IMR-90 (cell line): ENCODE measurements at places on chromosomes 4 and X. TPM values are rescaled to one million over a fixed set of nuclear protein-coding genes. Genes with fewer than 3 reads are reported as not detected.
A peak's percentile ranks its signal among the peaks of the same experiment; 100 is the strongest.

GAGE12E gene
- polyA plus RNA-seq = not detected in 2 replicates

GUCY1B1 gene
- 2.6 and 3.8 TPM in 2 replicates for polyA plus RNA-seq

PNCK gene
- polyA plus RNA-seq = 0.13 and 0.22 TPM in 2 replicates

MAGEA9B gene
- polyA plus RNA-seq = not detected in 2 replicates

PLXNB3 gene
- polyA plus RNA-seq = 22.3 and 26.9 TPM in 2 replicates

GAGE1 gene
- polyA plus RNA-seq = not detected in 2 replicates

OPRPN gene
- polyA plus RNA-seq = not detected in 2 replicates

GJB1 gene
- polyA plus RNA-seq = not detected in 2 replicates

FAM184B gene
- polyA plus RNA-seq = 0.07 and 0.13 TPM in 2 replicates

- DNase-seq = no peak
Observed at GRCh38 chr4:145066063-145066501, 31.9 kb downstream of the ANAPC10 start.

DNA sequence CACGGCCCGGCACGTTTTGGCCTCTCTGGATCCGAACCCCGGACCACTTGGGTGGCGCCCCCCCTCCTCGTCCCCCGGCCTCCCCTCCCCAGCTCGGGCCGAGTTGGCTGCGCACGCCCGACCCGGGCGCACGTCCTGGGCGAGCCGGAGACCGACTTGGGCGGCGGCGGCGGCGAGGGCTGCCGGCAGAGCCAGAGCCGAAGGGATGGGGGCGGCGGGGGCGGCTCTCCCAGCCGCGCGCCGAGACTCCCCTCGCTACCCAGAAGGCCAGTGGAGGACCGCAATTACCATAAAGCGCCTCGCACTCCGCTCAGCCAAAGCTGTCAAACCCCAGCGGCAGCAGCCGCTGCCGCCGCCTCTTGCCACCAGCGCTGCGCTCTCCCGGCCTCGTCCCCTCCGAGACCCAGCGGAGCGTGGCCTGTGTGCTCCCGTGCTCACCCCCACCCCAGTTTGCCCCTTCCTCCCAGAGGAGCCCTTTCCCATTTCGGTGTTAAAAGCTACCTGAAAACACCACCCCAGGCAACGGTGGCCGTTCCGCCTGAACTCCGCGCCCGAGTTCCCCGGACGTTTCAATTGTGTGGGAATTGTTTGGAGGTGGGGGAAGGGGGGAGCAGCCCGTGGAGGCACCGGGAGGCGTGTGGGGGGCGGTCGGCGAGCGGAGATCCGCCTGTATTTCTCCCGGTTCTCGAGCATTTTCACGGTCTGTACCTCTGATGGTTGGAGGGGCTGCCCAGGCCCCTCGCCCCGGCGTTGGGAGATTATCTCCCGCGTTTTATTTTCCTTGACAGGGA, 701 bp upstream of the BCOR start:
- no peak for DNase-seq

DNA sequence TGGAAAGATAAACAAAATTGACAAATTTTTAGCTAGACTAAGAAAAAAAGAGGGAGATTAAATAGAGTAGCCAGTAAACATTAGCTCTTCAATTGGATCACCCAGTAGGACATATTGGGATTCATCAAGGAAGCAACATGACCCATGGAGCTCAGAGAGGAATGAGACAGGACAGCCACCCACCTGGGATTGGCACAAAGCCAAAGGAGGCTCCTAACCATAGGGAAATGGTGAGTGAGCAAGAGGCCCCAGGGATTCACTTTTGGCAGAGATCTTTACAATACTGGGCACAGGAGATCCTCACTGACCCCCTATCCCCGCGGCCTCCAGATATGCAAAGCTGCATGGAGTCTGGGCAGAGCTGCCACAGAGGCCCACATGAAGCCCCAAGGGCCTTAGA, 34.8 kb upstream of the CXCL6 start:
- no peak for DNase-seq

- no peak for DNase-seq
Observed at GRCh38 chr4:67332627-67333026, 212.7 kb downstream of the CENPC start.

DNA sequence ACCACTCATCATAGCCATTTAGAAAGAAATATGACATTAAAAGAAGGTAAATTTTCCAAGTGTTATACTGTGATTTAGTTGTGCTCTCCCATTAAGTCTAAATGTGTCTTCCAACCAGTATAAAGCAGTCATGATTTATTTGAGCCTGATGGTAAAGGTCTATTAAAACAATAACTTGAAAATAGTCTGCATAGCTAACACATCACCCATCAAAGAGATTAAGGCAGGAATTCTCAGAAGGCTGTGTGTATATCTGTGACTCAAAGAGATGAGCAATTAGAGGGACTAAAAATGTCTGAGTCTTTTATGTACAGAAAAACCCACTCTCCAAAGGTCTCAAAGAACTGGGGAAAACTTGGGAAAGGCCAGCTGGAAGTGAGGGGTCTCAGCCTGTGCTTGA, 70.3 kb upstream of the IQCM start:
- peak; percentile 79 for DNase-seq

- peak; percentile 16 for DNase-seq
Observed at GRCh38 chr4:140648716-140649308, 80.1 kb upstream of the UCP1 start.

DNA sequence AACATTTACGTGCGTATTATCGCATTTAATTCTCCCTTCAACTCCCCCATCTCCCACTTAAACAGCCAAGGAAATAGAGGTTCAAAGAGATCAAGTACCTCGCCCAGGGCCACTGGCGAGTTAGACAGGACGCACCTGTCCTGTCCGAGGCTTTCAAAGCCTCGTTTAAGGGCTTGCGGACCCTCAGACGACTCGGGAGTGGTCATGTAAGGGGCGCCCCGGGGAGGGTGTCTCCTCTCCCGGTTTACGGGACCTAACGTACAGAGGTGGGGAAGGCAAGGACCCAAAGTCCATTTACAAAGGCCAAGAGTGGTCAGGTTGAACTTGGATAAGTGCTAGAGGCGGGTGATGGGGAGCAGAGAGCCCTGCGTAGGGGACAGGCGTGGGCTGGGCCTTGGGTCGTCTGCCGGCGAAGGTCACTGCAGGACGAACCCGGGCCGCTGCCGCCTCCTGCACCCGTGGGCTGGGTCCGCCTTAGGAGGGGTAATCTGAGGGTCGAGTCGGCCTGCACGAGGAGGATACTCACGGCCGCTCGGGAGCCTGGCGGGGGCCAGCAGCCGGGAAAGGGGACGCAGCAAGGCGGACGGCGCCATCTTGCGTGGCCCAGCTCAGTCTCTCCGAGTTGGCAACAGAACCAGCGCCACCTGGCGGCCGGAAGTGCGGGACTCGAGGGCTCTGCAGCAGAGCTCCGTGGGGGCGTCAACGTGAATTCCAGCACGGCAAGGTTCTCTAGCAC, 5.9 kb upstream of the NAA15 start:
- peak; percentile 91 for DNase-seq

- no peak for DNase-seq
Observed at GRCh38 chr4:153809307-153809706, 20.4 kb upstream of the SFRP2 start.

GRCh38 chr4:19455850-19456602, 795.7 kb upstream of the SLIT2 start:
- no peak for DNase-seq

- DNase-seq = no peak
Observed at GRCh38 chrX:39619182-39620009, 478.4 kb downstream of the BCOR start.

- DNase-seq = peak; percentile 12
Observed at GRCh38 chr4:26788341-26788733, 72.3 kb upstream of the STIM2 start.

DNA sequence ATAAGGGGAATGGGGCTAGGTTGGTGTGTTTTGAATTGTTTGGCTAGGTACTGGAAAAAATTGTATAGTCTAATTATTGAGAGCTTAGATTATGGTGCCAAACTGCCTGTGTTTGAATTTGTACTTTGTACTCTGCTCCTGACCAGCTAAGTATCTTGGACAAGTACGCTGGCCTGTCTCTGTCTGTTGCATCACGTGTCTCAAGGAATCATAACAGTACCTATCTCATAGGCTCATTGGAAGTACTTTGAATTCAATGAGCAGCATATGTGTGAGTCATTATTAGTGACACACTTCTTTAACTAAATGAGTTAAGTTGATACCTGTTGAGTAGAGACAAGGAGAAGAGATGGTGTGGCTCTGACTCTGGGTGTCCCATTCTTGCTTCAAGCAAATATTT, 69.5 kb upstream of the MND1 start:
- DNase-seq = no peak

- peak; percentile 24 for DNase-seq
Observed at GRCh38 chr4:31045724-31046318, 325.7 kb downstream of the PCDH7 start.

DNA sequence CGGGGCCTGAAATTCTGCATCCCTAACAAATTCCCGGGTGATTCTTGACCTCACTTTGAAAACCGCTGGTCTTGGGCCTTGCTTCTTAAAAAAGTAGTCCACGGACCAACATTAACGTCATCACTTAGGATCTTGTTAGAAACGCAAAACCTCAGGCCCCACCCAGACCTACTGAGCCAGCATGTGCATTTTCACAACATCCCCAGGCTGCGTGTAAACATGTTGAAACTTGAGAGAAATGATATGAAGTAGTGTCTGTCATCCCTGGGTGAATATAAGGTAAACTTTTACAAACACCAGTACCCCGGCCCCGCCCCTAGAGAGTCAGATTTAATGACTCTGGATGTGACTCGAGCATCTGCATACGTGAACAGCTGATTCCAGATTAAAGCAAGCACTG, 33.7 kb downstream of the SORBS2 start:
- no peak for DNase-seq

DNA sequence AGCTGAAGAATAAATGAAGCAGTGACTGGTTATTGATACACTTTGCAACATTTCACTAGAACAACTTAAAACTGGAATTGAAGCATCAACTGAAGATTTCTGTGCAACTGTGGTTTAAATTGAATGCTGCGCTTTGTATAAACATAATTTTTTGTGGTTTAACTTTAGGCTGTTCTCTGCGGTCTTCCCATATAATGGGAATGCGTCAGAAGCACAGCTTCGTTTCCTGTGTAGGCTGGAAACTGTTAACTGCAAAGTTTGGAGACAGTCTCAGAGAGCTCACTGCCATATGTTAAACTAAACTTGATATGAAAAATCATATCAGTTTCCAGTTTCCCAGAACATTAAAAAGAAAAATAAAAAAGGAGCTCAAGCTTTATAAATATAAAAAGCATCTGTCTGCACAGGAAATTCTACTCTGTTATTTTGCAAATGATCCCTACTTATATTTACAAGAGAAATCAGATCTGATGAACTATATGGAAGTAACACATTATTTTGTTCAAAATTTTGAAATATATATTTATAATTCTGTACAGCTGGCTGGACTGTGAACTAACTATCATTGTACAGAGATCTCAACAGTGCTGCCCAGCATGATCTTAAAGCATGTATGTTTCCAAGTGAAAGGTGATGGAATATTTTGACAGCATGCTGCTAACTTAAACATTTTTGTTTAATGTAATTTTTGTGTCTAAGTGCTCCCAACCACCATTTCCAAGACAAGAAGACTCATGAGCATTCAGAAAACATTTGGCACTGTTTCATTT, 139.9 kb downstream of the NDST3 start:
- peak; percentile 96 for DNase-seq

- DNase-seq = peak; percentile 18
Observed at GRCh38 chr4:101163936-101164335, 183.4 kb downstream of the PPP3CA start.

- DNase-seq = no peak
Observed at GRCh38 chr4:151715881-151716280, 44.9 kb downstream of the GATB start.

- DNase-seq = no peak
Observed at GRCh38 chrX:141652286-141652685, 46.3 kb downstream of the SPANXD start.

DNA sequence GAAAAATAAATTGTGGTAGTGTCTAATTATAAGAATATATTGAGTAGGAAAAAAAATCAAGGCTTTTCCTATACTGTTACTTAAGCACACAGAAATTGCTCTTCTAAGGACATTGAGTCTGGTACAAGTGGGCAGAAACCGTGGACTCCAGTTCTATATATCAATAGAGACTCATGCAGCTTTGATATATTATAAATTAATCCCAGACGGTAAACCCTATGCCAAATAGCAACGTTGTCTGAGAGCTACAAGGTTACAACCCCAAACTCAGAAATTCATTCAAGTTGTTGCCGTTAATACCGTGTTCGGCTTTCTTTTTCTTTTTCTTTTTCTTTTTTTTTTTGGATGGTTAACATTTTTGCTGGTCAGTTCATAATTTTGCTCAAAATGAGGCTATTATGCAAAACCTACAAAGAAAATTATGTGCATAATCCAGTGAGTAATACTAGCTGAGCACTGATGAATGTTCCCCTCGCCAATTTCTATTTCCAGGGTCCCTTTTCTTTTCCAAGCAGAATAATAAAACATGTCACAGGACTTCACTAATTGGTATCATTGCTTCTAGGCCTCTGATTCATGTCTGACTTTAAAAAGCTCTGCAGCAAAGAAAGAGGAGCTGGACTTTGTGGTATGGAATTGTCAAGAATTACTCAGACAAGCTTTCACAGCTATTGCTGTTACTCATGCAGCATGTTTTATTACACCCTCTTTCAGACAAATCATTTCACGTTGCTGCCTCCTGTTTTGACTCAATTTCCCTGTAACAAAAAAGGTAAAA, 737.7 kb downstream of the NLGN4X start:
- no peak for DNase-seq

- DNase-seq = no peak
Observed at GRCh38 chr4:30833206-30833605, 113.0 kb downstream of the PCDH7 start.

DNA sequence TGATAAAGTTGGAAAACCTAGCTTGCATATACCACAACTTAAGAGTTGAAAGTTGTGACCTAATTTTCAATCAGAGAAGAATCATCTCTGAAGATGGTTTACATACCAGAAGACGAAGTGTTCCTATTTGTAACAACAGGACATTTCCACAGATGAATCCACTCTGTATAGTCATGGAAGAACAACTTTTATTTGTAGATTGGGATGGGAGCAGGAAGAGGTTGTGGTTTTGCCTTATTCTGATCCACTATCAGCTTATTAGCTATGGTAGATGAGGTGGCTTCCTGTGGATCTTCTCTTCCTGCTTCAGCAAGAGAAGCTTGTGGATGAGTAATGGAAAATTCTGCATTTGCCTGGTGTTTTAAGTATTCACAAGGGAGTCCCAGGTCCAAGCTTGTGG, 18.6 kb upstream of the SUPT20HL1 start:
- DNase-seq = peak; percentile 81

DNA sequence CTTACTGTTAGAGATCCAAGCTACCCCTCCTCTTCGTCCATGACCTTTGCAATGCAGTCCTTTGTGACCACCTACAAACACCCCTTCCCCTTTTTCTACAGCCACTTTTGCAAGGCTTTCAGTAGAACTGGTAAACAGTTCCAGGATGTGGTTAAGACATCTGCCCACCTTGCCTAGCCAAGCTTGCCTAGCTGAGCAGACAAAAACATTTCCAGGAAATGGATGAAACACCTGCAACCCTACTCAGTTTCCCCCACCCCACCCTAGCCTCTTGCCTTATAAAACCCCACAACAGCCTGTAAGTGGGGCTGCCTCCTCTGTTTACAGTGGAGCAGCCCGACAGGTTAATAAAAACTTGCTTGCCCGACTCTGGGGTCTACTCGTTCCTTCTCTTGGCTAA, 133.8 kb downstream of the ZC4H2 start:
- no peak for DNase-seq
